ENCODE measurements at places on chromosomes 2 and 18.

DNA sequence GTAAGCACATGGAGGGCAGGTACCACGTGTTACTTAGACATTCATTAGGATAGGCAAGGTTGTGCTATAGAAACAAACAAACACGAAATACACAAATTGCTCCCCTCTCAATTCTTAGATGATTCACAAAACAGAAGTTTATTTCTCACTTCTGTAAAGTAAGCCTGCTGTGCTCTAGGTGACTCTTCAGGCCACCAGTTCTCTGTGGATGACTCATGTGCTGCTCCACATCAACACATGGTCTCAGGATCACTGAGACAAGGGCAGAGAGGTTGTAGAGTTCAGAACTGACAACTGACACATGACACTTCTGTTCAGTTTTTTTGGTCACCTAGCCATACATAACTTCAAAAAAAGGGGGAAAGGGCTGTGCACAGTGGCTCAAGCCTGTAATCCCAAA is 70.6 kb downstream of the DAW1 start:
- no peak for DNase-seq

DNA sequence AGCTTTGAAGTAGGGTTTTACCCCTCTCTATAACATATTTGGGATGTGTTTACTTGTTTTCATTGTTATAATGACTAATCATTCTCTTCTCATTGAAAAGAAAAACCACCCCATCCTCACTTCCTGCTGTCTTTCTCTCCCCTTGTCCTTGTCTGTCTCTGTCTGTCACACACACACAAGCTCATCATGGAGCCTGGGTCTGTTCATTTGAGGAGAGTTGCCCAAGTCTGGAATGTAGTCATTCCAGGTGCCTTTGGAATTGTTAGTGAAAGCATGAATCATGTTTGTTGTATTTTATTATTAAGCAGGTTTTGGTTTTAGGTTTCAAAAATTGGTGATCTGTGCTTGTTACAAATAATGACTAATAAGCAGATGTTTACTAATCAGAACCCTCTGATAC is 133.5 kb upstream of the IL1R2 start:
- no peak for DNase-seq

- no peak for DNase-seq
These were observed 48.9 kb upstream of the TMEM177 start for GRCh38 chr2:119630121-119630520.

DNA sequence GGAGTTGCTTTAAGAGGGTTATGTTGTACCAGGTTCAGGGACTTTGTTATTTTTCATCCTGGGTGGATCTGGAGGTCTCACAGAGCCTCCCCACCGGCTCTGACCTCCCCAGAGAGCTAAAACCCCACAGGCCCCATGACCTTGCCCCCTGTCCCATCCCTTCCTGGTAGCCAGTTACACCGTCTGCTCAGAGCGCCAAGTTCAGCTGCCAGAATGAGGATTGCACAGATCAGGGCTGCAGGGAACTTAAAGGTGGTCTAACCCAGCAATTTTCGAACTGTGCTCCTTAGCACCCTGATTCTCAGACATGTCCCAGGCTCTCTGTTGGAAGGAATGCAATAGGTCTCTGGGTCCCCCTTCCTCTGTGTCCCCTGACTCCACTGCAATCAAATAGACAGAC is 32.1 kb downstream of the ATOH8 start:
- DNase-seq, result no peak

- DNase-seq, result no peak
These were observed 52.2 kb downstream of the CUL3 start for GRCh38 chr2:224532931-224533330.

DNA sequence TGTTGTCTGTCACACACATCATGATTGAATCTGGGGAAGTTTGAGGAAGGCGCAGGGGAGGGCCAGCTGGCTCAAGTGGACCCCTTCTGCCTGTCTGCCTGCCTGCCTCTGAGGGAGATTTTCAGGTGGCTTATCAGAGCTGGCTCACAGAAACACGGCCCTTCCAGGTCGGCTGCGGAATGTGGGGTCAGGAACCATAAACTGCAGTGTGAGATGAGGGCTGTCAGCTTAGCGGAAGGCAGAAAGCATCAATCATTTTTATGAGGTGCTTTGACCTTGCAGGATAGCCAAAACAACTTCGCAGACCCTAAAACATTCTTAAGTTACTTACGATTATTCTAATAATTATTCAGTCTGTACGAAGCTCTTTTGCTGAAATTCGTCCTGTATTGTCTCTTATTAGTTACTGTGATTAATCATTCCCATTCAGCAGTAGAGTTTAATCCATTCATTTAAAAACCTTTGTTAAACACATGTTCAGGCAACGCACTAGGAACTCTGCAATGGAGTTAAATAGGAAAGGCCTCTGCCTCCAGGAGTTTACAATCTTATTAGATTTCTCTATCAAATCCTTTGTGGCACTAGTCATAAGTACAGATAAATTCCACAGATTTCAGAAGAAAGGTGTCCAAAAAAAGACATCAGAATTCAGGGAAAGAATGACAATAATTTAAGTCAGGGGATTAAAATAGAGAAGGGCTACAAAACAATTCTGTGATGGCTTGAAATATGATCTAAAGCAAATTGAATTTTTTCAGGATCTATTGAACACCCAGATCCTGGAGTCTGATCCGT is 371.6 kb downstream of the HRH4 start:
- no peak for DNase-seq

GRCh38 chr2:197852108-197852507 is 47.7 kb downstream of the PLCL1 start:
- no peak for DNase-seq

- DNase-seq, result no peak
These were observed 313.9 kb downstream of the CELF4 start for GRCh38 chr18:37251679-37252078.

- no peak for DNase-seq
These were observed 326.4 kb downstream of the SMAD2 start for GRCh38 chr18:47604021-47604420.
